ENCODE measurements at places on chromosomes 7 and 10. TPM values are rescaled to one million over a fixed set of nuclear protein-coding genes. Genes with fewer than 3 reads are reported as not detected.

RBP3 gene
- polyA plus RNA-seq: not detected

CXCL12 gene
- not detected for polyA plus RNA-seq

CPA2 gene
- polyA plus RNA-seq: not detected

DIP2C gene
- polyA plus RNA-seq: not detected

DNA sequence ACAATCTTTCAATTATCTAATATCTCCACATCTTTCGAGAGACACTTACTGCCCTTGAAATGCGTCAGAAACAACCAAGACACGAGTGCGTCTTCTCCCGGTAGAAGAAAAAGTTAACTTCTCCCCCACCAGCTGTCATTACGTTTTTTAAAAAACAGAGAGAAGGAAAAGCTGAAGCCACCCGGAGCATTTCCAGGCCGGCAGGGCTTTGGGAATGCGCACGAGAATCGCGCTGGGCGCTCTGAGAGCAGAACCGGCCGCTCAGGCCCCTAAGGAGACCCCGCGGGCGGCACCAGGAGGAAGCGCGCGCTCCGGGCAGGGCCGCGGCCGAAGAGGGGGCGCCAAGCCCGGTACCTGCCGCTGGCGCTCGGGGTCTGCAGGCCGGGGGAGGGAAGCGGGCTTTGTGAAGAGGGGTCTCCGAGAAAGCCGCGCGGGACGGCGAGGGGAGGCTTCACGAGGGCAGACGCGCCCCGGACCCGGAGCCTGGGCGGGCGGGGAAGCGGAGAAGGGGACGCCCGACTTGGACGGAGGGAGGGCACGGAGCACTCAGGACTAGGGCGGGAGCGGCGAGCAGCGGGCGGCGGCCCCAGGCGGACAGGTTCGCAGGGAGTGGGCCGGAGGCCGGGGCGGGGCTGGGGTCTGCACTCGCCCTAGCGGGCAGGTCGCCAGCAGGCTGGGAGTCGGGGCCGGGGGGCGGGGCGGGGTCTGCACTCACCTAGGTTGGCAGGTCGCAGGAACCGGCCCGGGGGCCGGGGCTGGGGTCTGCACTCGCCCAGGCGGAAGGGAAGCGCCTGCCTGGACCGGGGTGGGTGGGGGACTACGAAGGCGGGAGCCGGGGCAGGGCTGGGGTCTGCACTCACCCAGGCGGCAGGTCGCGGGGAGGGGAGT, 932 bp downstream of the ESYT2 start:
- DNase-seq: peak; percentile 25

DNA sequence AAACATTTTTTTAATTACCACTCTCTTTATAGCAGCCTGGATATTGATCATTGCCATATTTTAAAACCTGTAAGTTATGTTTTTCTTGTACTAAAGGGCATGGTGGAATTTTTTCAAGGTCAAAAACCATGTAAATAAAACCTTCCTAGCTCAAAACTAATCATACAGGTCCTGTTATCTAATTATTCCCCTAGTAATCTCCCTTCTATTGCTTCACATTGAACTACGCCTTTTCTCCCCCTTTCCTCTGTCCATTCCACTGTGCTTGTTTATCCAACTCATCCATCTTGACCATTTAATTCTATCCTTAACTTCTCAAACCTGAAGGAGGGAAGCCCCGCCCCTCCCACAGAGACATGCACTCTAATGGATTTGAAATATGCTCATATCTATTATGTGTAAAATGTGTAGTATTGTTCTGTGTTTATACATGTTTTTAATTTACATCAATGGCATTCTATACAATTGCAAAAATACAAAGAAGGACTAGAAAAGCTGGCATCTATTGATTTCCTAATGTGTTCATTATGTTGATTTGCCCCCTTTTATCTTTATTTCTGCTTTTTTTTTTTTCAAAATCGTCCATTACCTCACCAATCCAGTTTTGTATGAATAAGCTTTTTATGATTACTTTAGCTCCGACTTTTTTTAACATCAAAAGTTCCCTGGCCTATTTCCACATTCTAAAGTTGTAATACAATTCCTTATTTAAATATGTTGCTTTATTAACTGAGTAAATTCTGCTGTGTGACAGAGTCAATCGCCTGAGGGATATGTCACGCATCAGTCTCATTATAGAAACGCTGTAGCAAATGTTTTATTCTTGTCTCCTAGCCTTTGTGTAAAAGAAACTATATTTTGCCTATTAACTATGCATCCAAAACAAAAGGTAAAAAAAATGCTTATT, 61.0 kb downstream of the MET start:
- DNase-seq: no peak

DNA sequence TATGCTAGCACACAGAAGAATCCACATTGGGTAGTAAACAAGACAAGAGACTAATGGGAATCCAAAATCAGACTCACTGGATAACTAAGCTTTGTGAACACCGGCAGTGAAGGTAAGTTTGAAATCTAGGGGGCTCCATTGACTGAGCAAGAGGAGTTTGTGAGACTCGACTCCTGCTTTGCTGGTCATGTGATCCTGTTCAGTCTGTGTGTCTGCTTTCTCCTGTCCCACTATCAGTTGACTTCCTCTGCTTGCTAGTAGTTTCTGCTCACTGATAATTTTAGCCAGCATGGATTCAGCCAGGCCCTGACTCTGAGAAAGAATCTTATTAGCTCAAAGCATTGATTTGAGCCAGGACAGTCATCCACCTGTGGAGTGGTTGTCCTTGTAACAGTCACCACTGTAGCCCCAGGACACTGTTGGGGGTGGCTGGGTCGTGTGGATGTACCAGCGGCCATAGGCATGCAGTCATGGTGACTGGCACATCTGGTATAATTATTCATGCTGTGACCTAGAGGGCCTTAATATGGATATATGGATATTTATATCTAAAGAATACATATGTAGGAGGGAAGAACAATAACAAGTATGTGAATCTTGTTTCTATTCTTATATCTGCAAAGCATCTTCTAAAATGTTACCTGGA, 44.4 kb downstream of the DNAH11 start:
- no peak for DNase-seq

- DNase-seq: no peak
Observed at GRCh38 chr10:132563485-132564248, 26.1 kb downstream of the INPP5A start.

- DNase-seq: no peak
Observed at GRCh38 chr7:131369354-131369753, 41.7 kb downstream of the MKLN1 start.

GRCh38 chr7:135831455-135832195, 83.0 kb upstream of the FAM180A start:
- DNase-seq: no peak

GRCh38 chr10:129383651-129384050, 83.4 kb upstream of the MGMT start:
- DNase-seq: no peak

DNA sequence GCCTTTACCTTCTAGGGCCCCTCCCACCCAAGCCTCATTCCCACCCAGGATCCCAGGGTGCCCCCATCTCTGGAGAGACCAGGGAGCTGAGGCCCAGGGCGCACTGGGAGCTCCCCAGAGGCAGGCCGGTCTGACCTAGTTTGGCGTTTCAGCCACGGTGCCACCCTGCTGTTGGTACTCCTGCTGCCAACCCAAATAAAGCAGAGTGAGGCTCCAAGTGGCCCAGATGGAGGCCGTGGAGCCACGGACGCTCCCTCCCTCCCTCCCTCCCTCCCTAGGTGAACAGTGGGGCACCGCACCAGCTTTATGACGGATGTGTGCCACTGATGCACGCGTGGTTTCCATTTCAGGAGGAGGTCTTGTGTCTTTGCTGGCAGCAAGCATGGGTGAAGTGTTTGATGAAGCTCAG, 1.8 kb downstream of the INPP5A start:
- DNase-seq: no peak

GRCh38 chr7:108142675-108143259, 12.6 kb upstream of the LAMB4 start:
- no peak for DNase-seq

GRCh38 chr10:73964743-73965142, 33.2 kb upstream of the VCL start:
- no peak for DNase-seq

DNA sequence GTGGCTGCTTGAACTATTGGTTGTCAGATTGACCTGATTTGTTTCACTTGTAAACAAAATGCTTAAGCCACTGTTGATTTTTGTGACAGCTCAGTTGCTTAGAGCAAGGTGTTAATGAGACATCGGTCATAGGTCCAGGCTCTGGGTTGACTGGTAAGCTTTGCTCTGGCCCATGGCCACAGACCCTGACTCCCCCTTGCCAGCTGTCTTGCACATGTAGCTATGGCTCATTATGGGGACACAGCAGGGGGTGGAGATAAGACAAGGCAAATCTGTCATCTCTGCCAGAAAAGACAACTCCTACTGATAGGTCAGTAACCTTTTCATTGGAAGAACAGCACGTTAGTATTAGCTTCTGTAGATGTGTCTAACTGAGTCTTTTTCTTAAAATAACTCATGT, 95.3 kb downstream of the KAT6B start:
- DNase-seq: no peak

DNA sequence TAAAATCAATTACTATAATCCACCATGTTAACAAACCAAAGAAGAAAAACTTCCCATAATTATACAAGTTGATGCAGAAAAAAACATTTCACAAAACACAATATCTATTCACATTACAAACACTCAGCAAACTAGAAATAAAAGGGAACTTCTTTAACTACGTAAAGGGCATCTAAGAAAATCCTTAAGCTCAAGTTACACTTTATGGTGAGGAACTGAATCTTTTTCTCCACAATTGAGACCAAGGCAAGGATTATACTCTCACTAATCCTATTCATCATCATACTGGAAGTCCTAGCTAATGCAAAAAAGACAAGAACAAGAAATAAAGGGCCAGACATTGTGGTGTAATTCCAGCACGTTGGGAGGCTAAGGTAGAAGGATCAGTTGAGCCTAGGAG, 159.9 kb downstream of the ZNF365 start:
- no peak for DNase-seq

- no peak for DNase-seq
Observed at GRCh38 chr10:69817078-69817581, 15.4 kb downstream of the COL13A1 start.

- DNase-seq: no peak
Observed at GRCh38 chr10:38070501-38070900, 23.6 kb upstream of the ZNF37A start.

DNA sequence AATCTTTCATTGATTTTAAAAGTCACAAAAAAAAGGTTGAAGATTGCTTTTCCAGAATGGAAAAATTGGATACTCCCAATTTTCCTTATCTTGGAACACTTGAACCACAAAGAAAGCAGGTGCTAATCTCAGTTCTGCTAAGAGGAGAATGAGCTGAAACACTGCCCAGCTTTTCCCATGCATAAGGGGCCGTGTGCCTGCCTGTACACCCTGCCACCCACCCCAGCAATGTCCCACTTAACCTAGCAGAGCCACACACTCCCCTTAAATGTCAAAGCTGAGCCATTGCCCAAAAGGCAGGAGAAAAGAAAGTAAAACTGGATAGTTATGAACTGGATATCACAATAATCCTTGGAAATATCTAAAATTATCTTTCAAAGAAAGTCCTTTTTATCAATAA, 13.4 kb downstream of the PDE1C start:
- DNase-seq: no peak

Data from naive B cell (primary cell).